Suppressor macrophage (primary cell): ENCODE measurements at places on chromosomes 1 and 21.
A peak's percentile ranks its signal among the peaks of the same experiment; 100 is the strongest.

- no peak for DNase-seq
Observed at GRCh38 chr1:13812456-13813397, 112.7 kb downstream of the PRDM2 start.

DNA sequence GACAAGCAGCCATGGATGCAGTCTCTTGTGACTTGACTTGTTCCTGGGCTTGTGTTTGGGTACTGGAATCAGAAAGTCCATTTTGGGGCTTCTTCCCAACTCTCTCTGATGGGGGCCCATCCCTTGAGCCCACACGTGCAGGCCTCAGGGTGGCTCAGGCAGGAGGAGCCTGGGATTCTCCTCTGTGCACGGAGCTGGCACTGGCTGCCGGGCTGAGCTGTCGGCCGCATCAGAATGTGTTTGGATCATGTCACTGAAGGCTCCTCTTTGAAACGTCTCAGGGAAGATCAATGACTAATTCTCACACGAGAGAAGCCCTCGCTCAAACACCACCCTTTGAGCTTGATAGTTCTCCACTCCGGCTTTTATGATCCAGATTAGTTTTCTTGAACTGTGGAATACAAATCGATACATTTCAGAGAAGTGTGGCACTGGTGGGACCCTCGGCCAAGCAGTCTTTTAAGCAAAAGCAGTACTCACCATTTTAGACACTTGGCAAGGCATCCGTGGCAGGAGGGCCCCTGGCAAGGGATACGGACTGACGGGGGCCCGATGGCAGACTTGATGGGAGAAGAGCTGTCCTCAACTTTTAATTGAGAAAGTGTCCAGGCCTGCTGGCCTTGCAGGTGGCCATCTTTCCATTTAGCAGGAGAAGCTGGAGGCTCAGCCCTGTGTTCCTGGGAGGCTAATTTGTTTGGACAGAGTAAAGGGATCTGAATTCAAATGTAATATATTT lies 220.7 kb upstream of the C1orf174 start:
- DNase-seq: no peak

DNA sequence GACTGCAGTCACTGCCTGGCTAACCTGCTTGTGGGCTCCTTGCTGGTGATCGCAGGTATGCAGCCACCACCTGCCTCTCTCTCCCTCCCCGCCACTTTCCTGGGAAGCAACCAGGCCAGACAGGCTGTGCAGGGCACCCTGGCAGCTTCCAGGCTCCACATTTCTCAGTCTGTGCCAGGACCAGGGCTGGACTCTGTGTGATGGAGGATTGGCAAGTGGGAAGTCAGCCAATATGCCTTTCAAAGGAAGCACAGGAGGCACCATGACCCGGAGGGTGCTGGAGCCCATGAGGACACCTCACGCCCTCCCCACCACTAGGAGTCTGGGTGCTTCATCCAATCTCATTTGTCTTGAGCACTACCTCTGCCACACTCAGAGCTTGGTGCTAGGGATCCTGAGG lies 15.8 kb upstream of the DISP3 start:
- no peak for DNase-seq

DNA sequence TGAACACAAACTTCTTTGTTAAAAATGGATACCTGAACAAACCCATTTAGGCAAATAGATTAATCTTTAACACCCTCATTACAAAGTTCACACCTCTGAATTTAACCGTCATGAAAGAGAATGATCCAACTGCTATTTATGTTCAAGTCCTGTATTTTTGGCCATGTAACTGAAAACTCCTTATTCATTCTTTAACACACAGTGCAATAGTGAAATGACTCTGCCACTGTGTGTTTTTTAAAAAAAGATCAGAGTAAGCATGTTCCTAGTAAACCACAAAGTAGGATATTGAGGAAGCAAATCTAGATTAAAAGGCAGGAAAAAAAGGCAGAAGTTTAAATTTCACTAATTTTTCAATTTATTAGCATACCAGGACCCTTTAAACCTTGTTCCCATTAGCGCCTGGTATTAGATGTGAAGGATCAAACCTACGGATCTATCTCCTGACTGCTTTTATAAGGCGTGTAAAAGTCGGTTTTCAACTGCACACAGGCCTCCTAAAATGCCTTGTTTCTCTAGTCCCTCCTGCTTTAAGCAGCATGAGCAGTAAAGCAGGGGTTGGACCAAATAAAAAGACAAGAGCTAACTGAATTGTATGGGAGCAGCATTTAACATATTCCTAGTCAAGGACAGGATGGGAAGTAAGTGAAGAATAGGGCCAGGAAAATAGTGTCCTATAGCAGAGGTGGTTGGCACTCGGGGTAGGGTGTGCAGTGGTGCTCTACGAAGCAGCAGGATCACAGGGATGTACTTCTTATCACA lies 33.4 kb downstream of the NUCKS1 start:
- DNase-seq: peak; percentile 60

- no peak for DNase-seq
Observed at GRCh38 chr1:193498088-193498655, 311.8 kb upstream of the B3GALT2 start.

DNA sequence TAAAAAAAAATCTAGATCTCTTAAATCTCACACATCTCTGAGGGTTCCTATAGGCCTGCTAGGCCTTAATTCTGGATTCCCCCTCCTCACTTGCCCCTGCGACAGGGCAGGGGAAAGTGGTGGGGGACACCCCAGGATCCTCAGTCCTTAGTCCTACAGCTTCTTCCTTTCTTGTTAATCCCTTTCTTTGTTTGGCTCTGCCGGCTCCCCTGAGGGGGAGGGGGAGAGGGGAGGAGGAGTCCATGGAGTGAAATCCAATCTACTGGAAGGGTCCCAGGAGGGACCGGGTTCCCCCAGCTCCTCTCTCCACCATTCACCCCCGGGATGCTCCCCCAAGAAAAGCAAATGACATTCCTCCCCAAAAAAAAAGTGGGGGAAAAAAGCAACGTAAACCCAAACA lies 8.5 kb downstream of the MEX3A start:
- DNase-seq: no peak

DNA sequence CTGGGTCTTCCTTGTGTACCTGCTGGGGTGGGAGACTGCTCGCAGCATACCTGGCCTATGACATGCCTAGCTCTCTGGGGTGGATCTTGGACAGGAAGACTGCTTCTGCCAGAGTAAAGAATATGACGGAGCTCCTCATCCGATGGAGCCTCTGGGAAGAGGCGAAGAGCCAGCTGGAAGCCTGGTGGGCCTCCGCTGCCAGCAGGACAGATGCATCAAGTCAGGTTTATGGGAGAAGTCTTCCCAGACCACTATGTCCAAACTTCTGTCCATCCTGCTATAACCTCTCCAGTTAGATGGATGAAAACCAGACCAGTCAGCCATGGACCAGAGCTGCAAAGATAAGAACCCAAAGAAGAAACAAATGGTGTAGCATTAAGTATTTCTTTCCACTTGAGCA lies 27.7 kb upstream of the NGF start:
- DNase-seq: no peak

DNA sequence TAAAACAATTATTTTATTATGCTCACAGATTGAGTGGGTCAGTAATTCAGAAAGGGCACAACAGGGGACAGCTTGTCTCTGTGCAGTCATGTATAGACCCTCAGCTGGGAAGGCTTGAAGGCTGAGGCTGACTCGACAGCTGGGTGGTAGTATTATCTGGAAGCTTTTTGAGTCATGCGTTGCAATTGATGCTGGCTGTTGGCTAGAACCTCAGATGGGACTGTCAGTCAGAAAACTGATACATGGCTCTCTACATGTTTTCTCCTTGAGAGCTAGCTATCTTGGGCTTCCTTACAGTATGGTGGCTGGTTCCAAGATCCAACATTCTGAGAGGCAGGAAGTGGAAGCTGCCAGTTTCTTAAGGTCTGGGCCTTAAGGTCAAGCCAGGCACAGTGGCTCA lies 61.5 kb upstream of the SELENON start:
- DNase-seq: no peak

GRCh38 chr1:46616277-46617107 lies at the start of gene MOB3C:
TSS of gene MOB3C (minus strand) at chr1:46616811. CDS start at chr1:46613321, 3,490 bp downstream.
- peak; percentile 93 for DNase-seq

- DNase-seq: peak; percentile 6
Observed at GRCh38 chr1:145747398-145748247, 28.3 kb downstream of the CD160 start.

DNA sequence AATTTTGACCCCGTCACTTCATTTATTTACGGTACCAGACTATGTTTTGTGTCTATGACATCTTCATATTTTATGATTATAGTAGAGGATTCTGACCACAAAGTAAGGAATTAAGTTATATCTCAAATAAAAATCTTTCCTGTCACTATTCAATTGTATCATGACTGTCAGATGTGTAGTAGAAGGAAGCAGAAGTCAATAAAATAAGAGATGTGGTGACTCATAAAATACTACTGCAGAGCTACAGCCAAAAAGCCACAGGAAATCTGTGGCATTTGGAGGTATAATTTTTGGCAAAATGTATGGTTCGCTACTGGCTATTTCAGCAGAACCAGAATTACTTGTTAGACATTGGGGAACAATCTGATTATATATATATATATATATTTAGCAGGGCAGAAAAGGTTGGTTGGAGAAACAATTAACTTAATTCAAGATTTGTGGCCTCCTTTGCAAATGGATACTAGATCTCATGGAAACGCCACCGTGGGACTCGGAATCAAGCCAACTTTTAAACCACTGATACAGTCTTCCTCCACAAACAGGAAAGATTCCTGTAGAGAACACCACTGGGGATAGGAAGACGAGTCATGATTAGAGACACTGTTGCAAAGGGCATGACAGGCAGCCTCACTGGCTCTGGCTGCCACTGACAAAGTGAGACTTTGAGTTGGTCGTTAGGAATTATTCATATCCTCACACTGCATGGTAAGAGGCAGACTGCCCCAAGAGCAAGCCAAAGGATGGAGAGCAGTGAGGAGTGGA lies 5.1 kb downstream of the FCRL2 start:
- DNase-seq: peak; percentile 12

DNA sequence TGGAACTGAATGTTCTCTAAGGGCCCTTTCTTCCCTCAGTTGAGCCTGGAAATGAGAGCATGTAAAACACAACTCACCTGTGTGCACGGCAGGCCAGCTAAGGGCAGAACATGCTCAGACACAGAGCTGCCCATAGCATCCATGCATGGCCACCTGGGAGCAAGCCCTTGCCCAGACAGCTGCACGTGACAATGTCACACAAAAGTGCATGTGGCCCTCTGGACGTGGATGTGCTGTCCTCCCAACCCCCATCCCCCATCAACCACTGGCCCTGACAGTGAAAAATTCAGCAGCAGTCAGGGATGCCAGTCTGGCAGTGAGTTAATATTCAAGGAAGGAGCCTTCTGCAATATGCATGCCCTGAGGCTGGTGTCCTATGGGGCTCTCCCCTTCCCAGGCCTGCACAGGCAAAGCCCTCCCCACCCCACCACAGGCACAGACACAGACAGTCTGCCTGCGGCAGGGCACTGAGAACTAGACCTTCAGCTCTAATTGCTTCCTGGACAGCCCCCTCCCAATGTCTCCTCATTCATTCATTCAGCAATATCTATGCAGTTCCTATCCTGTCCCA lies 14.6 kb upstream of the COL16A1 start:
- no peak for DNase-seq

GRCh38 chr1:59361766-59362165 lies 64.9 kb downstream of the FGGY start:
- no peak for DNase-seq

- no peak for DNase-seq
Observed at GRCh38 chr1:184822267-184822666, 67.6 kb upstream of the EDEM3 start.

DNA sequence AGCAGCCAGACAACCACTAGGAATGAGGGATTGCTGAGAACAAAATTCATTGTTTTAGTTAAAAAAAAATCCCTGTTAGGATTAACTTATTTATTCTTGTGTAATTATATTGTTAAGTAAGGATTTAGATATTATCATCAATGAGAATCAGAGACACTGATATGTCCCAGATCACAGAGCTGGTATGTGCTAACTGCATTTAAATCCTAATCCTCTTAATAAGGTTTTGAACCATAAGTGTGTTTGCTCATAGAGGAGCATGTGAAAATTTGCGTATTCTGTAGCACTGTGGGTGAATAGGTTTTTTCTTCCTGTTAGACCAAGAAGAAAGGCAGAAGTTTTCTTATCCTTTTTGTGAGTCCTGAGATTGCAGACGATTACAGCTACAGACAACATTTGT lies 147.1 kb downstream of the HHAT start:
- DNase-seq: no peak

DNA sequence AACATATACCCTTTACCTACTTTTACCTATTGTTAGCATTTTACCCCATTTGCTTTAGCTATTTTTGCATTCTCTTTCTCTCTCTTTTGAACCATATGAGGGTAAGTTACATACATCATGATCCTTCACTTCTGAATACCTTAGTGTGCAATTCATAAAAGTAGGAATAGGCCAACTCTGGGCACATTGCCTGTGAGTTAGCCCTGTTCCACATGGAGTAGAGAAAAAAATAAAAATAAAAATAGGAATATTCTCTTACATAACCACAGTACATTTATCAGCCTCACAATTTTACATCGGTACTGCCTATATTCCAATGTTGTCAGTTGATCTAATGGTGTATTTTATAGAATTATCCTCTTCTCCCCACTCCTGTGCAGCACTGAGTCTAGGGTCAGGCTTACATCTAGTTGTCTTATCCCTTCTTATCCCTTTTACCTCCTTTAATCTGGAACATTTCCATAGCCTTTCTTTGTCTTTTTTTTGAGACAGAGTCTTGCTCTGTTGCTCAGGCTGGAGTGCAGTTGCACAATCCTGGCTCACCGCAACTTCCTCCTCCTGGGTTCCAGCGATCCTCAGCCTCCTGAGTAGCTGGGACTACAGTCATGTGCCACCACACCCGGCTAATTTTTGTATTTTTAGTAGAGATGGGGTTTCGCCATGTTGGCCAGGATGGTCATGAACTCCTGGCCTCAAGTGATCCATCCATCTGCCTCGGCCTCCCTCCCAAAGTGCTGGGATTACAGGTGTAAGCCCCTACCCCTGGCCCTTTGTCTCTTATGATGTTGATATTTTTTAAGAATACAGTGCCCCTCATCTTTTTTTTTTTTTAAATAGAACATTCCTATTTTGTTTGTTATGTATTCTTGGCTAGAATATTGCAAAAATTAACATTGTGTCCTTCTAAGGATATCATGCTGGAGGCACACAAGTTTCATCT lies 11.1 kb upstream of the SLC30A1 start:
- DNase-seq: peak; percentile 93

DNA sequence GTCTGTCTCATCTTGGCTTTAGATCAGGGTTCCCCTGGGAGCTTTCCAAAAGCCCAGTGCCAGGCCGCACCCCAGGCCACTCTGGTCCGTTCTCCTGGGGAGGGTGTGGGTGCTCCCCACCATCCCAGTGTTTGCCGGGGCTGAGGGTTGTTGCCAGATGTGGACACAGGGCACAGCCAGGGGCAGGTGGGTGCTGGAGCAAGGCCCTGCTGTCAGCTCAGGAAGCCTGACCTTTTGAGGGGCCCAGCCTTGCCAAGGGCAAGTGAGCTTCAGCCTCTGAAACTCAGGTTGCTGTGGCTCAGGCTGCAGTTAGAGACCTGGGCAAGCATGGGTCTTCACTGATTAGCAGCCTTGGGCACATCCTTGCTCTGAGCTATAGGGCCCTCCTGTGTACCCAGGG lies 22.8 kb upstream of the ZBTB21 start:
- DNase-seq: no peak

- DNase-seq: peak; percentile 40
Observed at GRCh38 chr21:34795175-34795547, 126.4 kb downstream of the CLIC6 start.
